ENCODE measurements at places on chromosomes 5 and 9. TPM values are rescaled to one million over a fixed set of nuclear protein-coding genes. Genes with fewer than 3 reads are reported as not detected.

DNA sequence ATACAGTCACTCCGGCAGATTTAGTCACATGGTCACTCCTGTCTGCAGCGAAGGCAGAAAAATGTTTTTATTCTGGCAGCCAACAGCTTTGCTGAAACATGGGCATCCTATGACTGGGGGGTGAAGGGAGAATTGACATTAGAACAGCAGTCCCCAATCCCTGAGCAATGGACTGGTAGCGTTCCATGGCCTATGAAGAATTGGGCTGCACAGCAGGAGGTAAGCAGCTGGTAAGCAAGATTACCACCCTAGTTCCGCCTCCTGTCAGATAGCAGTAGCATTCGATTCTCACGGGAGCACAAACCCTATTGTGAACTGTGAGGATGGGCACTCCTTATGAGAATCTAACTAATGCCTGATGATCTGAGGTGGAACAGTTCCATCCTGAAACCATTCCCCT lies 93.1 kb upstream of the FTMT start:
- DNase-seq: peak; percentile 72

GRCh38 chr9:100064872-100065581 lies 33.8 kb downstream of the ERP44 start:
- no peak for DNase-seq

- DNase-seq: no peak
These were observed 2096.3 kb upstream of the C9orf72 start for GRCh38 chr9:29669613-29670012.

DNA sequence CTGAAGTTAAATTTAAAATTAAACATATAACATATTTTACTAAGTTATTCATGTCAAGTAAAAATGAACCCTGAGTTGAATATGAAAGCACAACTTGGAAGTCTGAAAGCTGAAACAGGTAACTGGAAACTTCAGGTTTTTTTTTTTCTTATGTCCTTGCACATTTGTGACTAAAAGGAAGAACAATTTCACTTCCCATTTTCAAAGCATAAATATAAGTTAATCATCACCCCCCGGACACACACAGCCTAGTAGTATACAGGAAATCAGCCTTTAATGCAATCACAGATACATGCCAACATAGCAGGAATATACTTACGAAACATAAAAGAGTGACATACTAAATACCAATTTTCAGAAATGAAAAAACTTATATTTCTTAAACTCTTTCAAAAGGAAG lies 225.9 kb downstream of the RFX3 start:
- no peak for DNase-seq

CARTPT gene
- not detected for total RNA-seq
